CD4-positive, alpha-beta T cell treated with Interferon alpha-2 for 1 hour (primary cell): ENCODE measurements at places on chromosomes 13 and 19.

GRCh38 chr13:33057019-33057780, 41.0 kb downstream of the KL start:
- no peak for DNase-seq

- no peak for DNase-seq
Measured at GRCh38 chr13:26867451-26868091, 107.0 kb upstream of the GPR12 start.

DNA sequence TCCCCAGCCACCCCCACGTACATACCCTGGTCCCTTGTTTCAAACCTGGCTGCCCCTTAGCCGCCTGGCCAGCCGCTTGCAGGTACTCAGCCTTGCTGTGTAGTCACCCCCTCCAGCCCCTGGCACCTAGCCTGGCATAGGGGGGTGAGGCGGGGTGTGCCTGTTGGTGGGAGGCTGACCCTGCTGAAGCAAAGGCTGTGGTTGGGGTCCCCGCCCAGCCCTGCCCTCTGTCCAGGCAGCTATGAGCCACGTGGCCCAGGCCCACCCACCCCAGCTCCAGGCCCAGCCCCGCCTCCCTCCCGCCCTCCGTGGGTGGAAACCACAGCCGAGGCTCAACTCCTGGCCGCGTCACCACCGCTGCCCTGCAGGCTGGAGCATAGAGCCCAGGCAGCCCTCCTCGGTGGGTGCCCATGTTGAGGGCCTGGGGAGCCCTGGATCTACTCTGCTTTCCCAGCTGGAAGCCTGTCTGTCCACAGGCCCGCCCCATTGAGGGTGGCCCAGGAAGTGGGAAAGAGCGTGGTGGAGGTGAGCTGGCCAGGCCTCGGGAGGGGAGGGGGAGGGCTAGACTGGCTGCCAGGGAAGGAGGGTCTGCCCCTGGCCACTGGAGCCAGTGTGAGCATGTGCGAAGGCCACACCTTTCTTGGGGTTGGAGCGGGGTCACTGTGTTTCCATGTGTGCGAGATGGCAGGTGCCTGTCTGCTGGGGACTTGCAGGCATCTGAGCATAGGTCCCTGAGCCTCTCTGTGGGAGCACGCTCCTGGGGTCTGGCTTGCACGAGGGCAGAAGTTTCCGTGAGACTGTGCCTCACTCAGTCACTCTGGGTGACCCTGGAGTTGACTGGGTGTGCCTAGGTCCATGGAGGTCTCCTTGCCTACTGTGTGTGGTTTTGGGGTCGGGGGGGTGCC, 31.0 kb downstream of the PAK4 start:
- DNase-seq = no peak

DNA sequence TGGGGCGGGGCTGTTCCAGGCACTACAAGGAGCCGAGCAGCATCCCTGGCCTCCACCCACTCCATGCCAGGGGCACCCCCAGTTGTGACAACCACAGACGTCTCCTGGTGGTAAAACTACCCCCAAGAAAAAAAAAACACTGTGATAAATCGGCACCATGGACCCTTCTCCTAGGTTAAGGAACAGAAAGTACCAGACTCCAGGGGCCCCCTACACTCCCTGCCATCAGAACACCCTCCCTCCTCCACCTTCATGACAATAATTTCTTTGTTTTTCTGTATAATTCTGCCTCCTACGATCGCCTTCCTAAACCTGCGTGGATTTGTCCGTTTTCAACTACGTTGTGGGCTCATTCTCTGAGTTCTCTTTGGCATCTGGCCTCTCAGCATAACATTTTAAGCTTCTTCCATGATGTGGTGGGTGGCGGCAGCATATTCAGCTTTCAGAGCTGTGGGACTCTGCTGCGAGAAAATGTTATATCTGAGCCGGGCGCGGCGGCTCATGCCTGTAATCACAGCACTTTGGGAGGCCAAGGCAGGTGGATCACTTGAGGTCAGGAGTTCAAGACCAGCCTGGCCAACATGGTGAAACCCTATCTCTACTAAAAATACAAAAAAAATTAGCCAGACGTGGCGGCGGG, 8.6 kb downstream of the TLE2 start:
- DNase-seq = no peak

GRCh38 chr13:98942997-98943396, 34.9 kb downstream of the DOCK9 start:
- no peak for DNase-seq

GRCh38 chr13:111322001-111322915, 1.8 kb downstream of the TEX29 start:
- DNase-seq = no peak

- DNase-seq = no peak
Measured at GRCh38 chr19:21094347-21095025, 12.5 kb downstream of the ZNF714 start.

DNA sequence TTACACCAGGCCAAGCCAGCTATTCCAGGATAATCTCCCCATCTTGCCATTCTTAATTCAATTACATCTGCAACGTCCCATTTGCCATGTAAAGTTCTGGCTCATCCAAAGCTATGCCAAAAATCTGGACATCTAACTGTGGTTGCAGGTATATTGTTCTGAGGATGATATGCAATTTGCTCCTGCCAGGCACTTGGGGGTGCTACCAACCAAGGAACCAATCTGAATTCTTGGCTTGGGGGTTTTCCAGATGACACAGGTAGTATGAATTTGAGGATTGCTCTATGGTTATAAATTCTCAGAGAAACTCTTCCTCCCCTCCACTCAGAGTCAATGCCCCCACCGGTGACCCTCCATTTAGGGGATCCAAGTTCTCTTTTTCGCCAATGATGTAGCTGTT, 33.0 kb downstream of the CRYL1 start:
- peak; percentile 54 for DNase-seq
